ENCODE measurements at places on chromosomes 16 and 17.

GRCh38 chr17:35175638-35176415 lies 18.4 kb downstream of the SLC35G3 start:
- DNase-seq: no peak

DNA sequence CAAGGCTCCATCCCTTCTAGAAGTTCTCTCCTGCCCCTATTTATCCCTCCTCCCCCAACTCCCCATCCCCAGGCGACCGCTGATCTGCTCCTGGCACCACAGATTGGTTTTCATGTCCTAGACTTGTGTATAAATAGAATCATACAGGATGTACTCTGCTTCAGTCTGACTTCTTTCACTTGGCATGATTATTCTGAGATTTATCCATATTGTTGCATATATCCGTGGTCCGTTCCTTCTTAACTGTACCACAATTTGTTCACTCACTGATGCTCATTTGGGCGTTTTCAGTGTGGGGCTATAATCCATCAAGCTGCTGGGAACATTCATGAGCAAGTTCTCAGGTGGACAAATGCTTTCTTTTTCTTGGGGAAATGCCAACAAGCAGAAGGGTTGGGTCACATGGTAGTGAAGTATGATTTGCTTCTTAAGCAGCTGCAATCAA lies 23.9 kb downstream of the PITPNM3 start:
- DNase-seq: no peak

- DNase-seq: no peak
Measured at GRCh38 chr16:87012954-87013938, 303.9 kb downstream of the C16orf95 start.

GRCh38 chr17:58046239-58047094 lies 36.8 kb upstream of the DYNLL2 start:
- DNase-seq: no peak

- no peak for DNase-seq
Measured at GRCh38 chr16:64522548-64522947, 599.3 kb downstream of the CDH11 start.
